ENCODE measurements at places on chromosomes 16 and 17. TPM values are rescaled to one million over a fixed set of nuclear protein-coding genes. Genes with fewer than 3 reads are reported as not detected.

The WFIKKN1 gene
- total RNA-seq: 0.67 TPM

- H3K27me3 ChIP-seq: no peaks in the 10 kb centered on the region
- no peak overlapping the region for H3K4me3 ChIP-seq
- H3K36me3 ChIP-seq: no peaks in the 10 kb centered on the region
- peaks cover 38% of the 10 kb centered on the region for H3K4me1 ChIP-seq
- no peak for DNase-seq
- no peak overlapping the region for H3K27ac ChIP-seq
These were observed 13.0 kb downstream of the C16orf87 start for GRCh38 chr16:46817961-46818360.

DNA sequence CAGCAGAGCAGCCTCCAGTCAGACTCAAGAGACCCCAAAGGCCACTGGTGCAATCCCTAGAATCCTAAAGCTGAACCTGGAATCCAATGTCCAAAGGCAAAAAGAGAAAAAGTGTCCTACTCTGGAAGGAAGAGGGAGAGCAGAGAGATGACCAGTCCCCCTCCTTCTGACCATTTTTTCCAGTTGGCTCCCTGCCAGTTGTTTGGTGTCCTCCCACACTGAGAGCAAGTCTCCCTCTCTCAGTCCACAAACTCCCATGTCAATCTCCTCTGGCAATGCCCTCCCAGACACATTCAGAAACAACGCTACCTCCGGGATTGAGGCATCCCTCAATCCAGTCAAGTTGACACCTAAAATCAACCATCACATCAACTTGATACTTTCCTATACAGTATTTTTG lies 4.3 kb upstream of the CLEC19A start:
- DNase-seq: no peak
- no peak overlapping the region for H3K4me3 ChIP-seq
- H3K36me3 ChIP-seq: no peaks in the 10 kb centered on the region
- no peaks in the 10 kb centered on the region for H3K4me1 ChIP-seq
- H3K27me3 ChIP-seq: no peaks in the 10 kb centered on the region

GRCh38 chr17:13601776-13602551 lies at the start of gene HS3ST3A1:
Gene HS3ST3A1, minus strand, starts transcription at chr17:13601929. Its CDS starts 800 bp downstream, at chr17:13601129.
- H3K4me1 ChIP-seq: peaks cover 11% of the 10 kb centered on the region
- H3K36me3 ChIP-seq: no peaks in the 10 kb centered on the region
- no peak within 1 kb of the TSS for H3K4me3 ChIP-seq
- no peak within 1 kb of the TSS for H3K27ac ChIP-seq
- H3K27me3 ChIP-seq: peaks cover 29% of the 10 kb centered on the region

- no peak overlapping the region for H3K4me3 ChIP-seq
- H3K27me3 ChIP-seq: no peaks in the 10 kb centered on the region
- H3K36me3 ChIP-seq: no peaks in the 10 kb centered on the region
- H3K27ac ChIP-seq: no peak overlapping the region
These were observed 190.3 kb downstream of the CPPED1 start for GRCh38 chr16:12613131-12613991.

- no peak overlapping the region for H3K4me3 ChIP-seq
- no peaks in the 10 kb centered on the region for H3K27me3 ChIP-seq
- no peaks in the 10 kb centered on the region for H3K36me3 ChIP-seq
- no peaks in the 10 kb centered on the region for H3K4me1 ChIP-seq
These were observed 5.8 kb downstream of the PRSS22 start for GRCh38 chr16:2852003-2852730.

DNA sequence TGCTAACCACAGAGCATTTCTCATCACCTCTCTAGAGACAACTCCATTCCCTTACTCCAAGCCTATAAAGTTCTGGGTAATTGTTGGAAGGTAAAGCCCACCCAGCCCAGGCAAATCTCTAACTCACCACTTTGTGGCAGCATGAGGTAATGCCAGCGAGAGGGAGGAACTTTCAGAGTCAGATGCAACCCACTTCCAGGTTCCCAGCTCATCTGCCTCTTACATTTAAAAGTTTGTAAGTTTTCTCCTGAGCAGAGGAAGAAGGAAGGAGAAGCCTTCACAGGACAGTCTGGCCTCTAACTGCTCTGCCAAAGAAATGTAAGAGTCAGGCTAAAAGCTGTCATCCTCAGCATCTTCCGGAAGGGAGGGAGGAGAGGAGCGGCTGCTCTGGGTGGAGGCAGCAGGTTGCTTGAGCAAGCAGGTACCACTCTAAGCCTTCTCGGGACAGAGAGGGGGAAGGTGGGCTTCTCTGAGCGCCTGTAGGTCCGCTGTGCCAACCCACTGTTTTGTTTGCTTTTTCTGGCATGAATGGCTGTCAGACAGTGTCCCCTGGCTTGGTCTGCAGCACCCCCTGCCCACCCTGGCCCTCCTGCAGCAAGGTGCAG lies 1.0 kb downstream of the ZNF319 start:
- no peaks in the 10 kb centered on the region for H3K27me3 ChIP-seq
- peak; percentile 54 for DNase-seq
- peak overlapping the region; percentile 75 for H3K27ac ChIP-seq
- H3K4me1 ChIP-seq: peaks cover 62% of the 10 kb centered on the region
- H3K36me3 ChIP-seq: peaks cover 19% of the 10 kb centered on the region

DNA sequence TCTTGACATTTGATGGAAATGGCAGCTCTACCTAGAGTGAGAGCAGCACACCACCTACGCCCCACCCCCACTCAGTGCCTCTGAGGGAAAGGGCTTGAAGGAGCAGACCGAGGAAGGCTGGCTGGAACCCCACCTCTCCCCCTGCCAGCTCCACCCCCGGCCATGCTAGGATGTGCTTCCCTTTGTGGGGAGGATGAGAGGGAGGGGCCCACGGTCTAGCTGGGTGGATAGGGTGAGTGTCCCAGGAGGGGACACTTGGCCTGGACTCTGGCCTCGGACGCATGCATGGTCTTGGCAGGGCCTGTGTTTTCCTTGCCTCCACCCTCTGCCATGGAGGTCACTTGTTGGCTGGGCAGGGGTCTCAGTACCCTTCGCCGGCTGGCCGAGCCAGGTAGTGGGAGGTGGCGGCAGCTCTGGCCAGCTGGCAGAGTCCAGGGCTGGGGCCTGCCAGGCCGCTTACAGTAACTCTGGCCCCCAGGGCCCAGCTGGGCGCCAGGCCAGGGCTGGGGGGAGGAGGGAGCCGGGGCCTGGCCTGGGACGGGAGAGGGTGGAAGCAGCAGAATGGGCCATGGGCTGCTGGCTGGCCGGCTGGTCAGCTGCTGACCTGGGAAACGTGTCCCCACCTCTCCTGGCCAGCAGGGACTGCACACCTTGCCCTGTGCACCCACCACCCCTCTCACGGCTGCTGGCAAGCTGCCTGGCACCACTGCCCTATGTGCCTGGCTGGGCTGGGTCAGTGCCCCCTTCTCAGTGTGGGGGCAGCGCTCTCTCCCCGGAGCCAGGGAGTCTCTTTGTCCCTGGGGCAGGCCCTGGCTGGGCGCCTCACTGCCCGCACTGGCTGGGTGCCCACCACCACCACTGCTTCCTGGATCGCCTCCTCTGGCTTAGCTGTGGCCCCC lies 23.0 kb downstream of the RARA start:
- peaks cover 10% of the 10 kb centered on the region for H3K36me3 ChIP-seq
- no peak for DNase-seq
- H3K27ac ChIP-seq: peak overlapping the region; percentile 54
- peaks cover 85% of the 10 kb centered on the region for H3K4me1 ChIP-seq
- H3K4me3 ChIP-seq: no peak overlapping the region

GRCh38 chr17:81918832-81919545 lies 1.0 kb upstream of the SIRT7 start:
- H3K27me3 ChIP-seq: no peaks in the 10 kb centered on the region
- no peak overlapping the region for H3K27ac ChIP-seq
- no peak overlapping the region for H3K4me3 ChIP-seq
- peaks cover 32% of the 10 kb centered on the region for H3K4me1 ChIP-seq
- no peak for DNase-seq
- peaks cover 21% of the 10 kb centered on the region for H3K36me3 ChIP-seq

The KRTAP4-4 gene
- total RNA-seq: not detected

DNA sequence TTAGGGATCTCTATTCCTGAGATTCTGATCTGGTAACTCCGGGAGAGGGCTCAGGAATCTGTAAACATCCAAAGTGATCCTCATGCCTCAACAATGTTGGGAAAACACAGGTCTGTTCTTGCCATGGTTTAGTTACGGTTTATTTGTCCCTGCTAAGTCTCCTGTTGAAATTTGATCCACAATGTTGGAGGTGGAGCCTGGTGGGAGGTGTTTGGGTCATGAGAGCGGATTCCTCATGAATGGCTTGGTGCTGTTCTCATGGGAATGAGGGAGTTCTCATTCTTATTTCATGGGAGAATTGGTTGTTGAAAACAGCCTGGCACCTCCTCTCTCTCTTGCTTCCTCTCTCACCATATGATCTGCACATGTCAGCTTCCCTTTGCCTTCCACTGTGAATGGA lies 608.6 kb upstream of the GOT2 start:
- H3K27me3 ChIP-seq: no peaks in the 10 kb centered on the region
- DNase-seq: no peak
- H3K4me1 ChIP-seq: no peaks in the 10 kb centered on the region
- no peaks in the 10 kb centered on the region for H3K36me3 ChIP-seq
- no peak overlapping the region for H3K27ac ChIP-seq

GRCh38 chr17:1413281-1413791 lies 13.3 kb upstream of the YWHAE start:
- H3K36me3 ChIP-seq: no peaks in the 10 kb centered on the region
- no peak overlapping the region for H3K4me3 ChIP-seq
- no peak overlapping the region for H3K27ac ChIP-seq
- H3K27me3 ChIP-seq: no peaks in the 10 kb centered on the region
- H3K4me1 ChIP-seq: no peaks in the 10 kb centered on the region

The PLCD3 gene
- total RNA-seq: 3.8 TPM

- H3K27me3 ChIP-seq: no peaks in the 10 kb centered on the region
- H3K4me1 ChIP-seq: no peaks in the 10 kb centered on the region
- peaks cover 87% of the 10 kb centered on the region for H3K36me3 ChIP-seq
- no peak for DNase-seq
- no peak overlapping the region for H3K27ac ChIP-seq
These were observed 55.6 kb downstream of the TMC6 start for GRCh38 chr17:78072961-78073360.

- H3K36me3 ChIP-seq: peaks cover 12% of the 10 kb centered on the region
- no peak overlapping the region for H3K27ac ChIP-seq
- H3K27me3 ChIP-seq: no peaks in the 10 kb centered on the region
- H3K4me3 ChIP-seq: no peak overlapping the region
- H3K4me1 ChIP-seq: no peaks in the 10 kb centered on the region
- DNase-seq: no peak
These were observed 8.2 kb downstream of the SLC46A1 start for GRCh38 chr17:28397687-28398279.

GRCh38 chr17:66364508-66364907 lies 62.1 kb downstream of the PRKCA start:
- H3K27me3 ChIP-seq: no peaks in the 10 kb centered on the region
- no peaks in the 10 kb centered on the region for H3K36me3 ChIP-seq
- DNase-seq: no peak
- H3K4me1 ChIP-seq: peaks cover 50% of the 10 kb centered on the region
- H3K27ac ChIP-seq: no peak overlapping the region

The ACSM2A gene
- not detected for total RNA-seq

The HS3ST2 gene
- total RNA-seq: 0.47 TPM

DNA sequence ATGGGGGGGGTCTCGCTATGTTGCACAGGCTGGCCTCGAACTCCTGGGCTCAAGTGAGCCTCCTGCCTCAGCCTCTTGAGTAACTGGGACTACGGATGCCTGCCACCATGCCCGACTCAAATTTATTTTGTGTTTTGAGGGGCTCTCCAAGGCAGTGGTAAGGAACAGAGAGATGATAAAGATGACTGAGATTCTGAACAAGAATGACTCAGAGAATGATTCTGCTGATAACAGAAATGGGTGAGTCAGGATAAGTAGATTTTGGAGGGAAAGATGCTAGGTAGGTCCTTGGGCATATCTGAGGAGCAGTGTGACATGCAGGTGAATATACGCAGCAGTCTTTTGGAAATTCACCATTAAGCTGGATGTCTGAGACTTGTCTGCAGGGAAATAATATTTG lies 2.6 kb downstream of the TMEM220 start:
- H3K36me3 ChIP-seq: no peaks in the 10 kb centered on the region
- H3K27ac ChIP-seq: no peak overlapping the region
- no peaks in the 10 kb centered on the region for H3K4me1 ChIP-seq
- H3K27me3 ChIP-seq: no peaks in the 10 kb centered on the region

GRCh38 chr16:63461248-63461841 lies 1425.1 kb upstream of the CDH8 start:
- no peaks in the 10 kb centered on the region for H3K4me1 ChIP-seq
- H3K4me3 ChIP-seq: no peak overlapping the region
- DNase-seq: no peak
- H3K27ac ChIP-seq: no peak overlapping the region
- no peaks in the 10 kb centered on the region for H3K36me3 ChIP-seq

DNA sequence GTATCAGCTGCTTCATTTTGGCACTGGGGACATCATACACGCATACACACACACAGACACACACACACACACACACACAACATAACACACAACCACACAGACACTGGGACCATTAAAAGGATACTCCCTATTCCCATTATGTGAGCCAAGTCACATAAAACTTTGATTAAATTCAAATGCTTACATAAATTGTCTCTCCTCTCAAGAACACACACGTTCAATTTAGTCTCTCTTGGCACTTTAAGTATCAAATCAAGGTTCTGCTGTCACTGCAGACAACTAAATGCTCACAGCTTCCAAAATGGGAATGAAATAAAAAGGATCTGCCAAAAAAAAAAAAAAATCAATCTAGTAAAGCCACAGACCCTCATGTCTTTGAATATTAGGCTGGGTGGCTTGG lies 184.9 kb downstream of the RBFOX1 start:
- no peak overlapping the region for H3K4me3 ChIP-seq
- no peaks in the 10 kb centered on the region for H3K36me3 ChIP-seq
- H3K27ac ChIP-seq: no peak overlapping the region
- DNase-seq: no peak
- no peaks in the 10 kb centered on the region for H3K27me3 ChIP-seq

GRCh38 chr17:72735592-72735991 lies 356.9 kb downstream of the SLC39A11 start:
- no peak overlapping the region for H3K27ac ChIP-seq
- no peaks in the 10 kb centered on the region for H3K36me3 ChIP-seq
- no peaks in the 10 kb centered on the region for H3K27me3 ChIP-seq
- no peak overlapping the region for H3K4me3 ChIP-seq

- no peaks in the 10 kb centered on the region for H3K36me3 ChIP-seq
- H3K27me3 ChIP-seq: no peaks in the 10 kb centered on the region
- no peak for DNase-seq
- no peak overlapping the region for H3K4me3 ChIP-seq
These were observed 71.3 kb downstream of the SREBF1 start for GRCh38 chr17:17765359-17766076.

The CNGB1 gene
- not detected for total RNA-seq

GRCh38 chr17:48678141-48678971 lies 44.0 kb downstream of the PRAC1 start:
- DNase-seq: peak; percentile 60
- H3K27me3 ChIP-seq: peaks cover 7% of the 10 kb centered on the region
- no peak overlapping the region for H3K27ac ChIP-seq
- H3K4me1 ChIP-seq: peaks cover 8% of the 10 kb centered on the region
- no peaks in the 10 kb centered on the region for H3K36me3 ChIP-seq

DNA sequence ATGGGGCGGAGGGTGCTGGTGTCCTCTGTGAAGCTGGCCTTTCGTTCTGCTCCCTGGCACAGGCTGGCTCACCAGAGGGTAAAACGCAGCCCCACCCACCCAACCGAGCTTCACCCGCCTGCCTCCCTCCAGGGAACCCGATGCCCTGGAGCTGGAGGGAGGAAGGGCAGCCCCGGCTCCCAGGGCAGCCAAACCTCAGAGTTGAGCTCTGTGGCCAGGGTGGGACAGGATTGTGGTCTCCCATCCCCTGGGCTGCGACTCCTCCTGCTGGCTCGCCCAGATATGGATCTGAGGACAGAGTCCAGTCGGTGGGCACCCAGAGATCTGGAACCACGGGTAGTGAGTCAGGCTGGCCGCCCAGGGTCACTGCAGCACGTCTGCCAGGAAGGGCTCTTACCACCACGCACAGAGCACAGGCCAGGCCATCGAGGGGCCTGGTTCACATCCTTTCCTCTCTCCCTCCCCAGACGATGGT lies 42.6 kb upstream of the CHMP6 start:
- DNase-seq: no peak
- H3K27ac ChIP-seq: no peak overlapping the region
- H3K4me1 ChIP-seq: no peaks in the 10 kb centered on the region
- H3K36me3 ChIP-seq: peaks cover 36% of the 10 kb centered on the region

Data from CD4-positive, alpha-beta memory T cell (primary cell).